Daoy (cell line): ENCODE measurements at places on chromosomes 12 and 14. TPM values are rescaled to one million over a fixed set of nuclear protein-coding genes. Genes with fewer than 3 reads are reported as not detected.

DNA sequence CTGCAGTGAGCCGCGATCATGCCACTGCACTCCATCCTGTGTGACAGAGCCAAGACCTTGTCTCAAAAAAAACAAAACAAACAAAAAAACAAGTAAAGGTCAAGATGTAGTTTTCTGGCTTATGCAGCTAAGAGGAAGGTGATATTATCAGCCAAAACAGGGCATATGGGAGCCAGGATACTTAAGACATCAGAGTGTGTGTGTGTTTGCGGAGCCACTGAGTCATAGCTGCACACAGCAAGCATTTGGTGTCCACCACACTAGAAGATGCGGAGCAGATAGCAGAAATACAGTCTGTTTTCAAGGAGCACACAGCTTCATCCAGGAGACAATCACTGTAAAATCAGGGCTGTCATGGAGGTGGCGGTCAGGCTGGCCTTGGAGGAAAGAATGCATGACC, 72.6 kb upstream of the REP15 start:
- peak; percentile 45 for DNase-seq

GRCh38 chr12:30794591-30795409, 40.0 kb upstream of the CAPRIN2 start:
- peak; percentile 98 for DNase-seq

DNA sequence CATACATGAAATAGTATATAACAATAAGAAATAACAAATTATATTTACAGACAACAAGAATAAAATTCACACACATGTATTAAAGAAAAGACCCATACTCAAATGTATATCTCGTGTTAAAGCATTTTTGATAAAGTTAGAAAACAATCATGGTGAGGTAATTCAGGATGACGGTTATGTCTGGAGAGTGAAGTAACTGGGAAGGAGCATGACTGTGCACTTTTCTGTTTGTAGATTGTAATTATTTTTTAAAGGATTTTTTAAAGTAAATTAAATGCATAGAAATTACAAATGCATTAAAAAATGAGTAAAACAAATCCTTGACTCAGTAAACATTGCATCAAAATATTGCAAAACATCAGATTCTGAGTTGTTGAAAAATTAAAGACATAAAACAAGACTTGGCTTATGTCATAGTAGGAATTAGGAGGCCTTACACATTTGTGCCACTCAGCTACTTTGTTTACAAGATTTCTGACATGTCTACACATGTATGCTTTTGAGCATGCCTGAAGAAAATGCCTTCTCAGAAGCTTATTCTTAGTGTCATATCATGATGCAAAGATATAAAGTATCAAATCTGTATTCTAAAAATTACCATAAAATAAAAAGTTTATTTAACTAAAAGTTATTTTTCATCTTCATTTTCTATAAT, 1325.1 kb downstream of the SLC16A7 start:
- DNase-seq, result no peak

DNA sequence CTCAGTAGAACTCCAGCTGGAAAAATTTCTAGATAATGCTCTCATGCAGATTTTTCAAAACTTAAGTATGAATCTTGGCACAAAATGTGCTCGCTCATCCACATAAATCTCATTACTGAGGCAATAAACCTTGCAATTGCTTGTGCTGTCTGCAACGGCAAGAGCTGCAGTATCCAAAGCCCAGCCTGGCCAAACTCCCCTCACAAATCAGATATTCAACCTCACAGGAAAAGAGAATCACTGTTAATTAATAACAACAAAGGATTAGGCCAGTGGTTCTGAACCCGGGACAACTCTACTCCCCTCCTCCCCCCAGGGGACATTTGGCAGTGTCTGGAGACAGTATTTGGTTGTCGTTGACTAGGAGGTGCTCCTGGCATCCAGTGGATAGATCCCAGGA, 19.2 kb upstream of the CORO1C start:
- no peak for DNase-seq

- DNase-seq, result no peak
These were observed 852 bp downstream of the COX16 start for GRCh38 chr14:70358631-70359030.

DNA sequence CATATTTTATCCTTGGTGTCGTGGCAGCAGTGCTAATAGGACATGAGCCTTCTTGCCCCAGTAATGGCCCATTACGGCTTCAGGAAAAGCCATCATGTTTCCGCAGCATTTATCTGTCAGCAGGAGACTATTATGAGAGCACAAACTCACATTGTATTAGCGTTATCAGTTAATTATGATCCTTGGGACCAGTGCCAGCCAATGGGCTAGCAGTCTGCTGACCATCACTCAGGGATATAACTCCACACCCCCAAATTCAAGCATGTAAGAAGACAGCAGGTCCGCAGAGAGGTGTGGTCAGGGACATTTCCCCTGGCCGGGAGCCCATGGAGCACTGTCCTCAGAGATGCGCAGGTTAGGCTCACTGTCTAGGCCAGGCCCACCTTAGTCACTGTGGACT, 4.9 kb upstream of the ESRRB start:
- DNase-seq, result no peak

- no peak for DNase-seq
These were observed 73.9 kb upstream of the WSCD2 start for GRCh38 chr12:108055141-108055540.

DNA sequence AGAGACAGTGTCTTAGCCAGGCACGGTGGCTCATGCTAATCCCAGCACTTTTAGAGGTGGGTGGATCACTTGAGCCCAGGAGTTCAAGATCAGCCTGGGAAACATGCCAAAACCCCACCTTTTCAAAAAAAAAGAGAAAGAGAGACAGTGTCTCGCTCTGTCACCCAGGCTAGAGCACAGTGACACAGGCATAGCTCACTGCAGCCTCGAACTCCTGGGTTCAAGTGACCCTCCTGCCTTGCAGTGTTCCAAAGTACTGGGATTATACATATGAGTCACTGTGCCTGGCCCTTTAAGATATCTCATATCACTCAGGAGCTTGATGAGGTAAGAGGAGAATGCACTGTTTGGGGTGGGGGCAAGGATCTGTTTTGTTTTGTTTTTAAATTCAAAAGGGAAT, 48.1 kb upstream of the LTBP2 start:
- DNase-seq, result no peak

DNA sequence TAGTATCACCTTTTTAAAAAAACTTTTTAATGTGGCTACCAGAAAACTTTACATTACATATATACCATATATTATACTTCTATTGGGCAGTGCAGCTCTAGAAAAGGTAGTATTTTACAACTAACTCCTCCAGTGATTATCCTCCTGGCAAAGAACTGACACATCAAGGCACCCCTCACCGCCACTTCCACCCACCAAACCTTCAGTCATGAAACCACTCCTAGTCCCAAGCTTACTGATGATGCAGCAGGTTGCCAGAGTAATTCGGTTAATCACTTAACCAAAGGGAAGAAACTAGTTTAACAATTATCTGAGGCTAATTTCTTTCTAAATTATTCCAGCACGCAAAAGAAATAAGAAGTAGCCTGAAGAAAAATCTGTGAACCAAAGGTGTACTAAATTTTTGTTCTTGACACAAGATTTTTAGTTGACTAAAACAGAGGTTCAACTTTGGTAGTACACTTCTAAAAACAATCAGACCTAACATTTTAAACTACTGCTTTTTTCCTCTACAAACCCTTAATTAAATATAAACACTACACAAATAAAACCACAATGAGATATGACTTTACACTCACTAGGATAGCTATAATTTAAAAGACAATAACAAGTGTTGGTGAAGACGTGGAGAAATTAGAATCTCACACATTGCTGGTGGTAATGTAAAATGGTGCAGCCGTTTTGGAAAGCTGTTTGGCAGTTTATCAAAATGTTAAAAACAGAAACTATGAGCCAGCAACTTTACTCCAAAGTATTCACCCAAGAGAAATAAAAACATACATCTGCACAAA, 16.7 kb downstream of the SPPL3 start:
- DNase-seq, result no peak

- DNase-seq, result no peak
These were observed 57.1 kb downstream of the NUAK1 start for GRCh38 chr12:106081606-106082005.

GRCh38 chr14:22689199-22689598, 45.0 kb upstream of the OR6J1 start:
- peak; percentile 93 for DNase-seq

DNA sequence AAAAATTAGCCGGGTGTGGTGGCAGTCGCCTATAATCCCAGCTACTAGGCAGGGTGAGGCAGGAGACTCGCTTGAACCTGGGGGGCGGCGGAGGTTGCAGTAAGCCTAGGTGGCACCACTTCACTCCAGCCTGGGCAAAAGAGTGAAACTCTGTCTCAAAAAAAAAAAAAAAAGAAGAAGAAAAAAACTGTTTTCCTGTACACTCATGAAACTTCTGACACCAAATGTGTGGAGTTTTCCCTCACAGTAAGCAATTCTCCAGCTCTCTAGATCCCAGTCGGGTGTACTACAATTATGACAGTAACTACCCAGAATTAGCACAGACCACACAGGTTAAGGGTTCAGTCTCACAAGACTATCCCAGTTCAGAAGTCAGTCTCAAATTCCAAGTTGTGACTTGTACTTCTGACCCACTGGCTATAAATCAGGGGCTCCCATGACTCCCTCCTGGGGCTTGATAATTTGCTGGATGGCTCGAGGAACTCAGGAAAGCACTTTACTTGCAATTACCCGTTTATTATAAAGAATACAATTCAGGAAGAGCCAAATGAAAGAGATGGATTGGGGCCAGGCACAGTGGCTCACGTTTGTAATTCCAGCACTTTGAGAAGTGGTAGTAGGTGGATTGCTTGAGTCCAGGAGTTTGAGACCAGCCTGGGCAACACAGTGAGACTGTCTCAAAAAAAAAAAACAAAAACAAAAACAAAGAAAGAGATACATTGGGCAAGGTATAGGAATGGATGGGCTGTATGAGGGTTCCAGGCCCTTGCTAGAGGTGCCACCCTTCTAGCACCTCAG, 12.4 kb upstream of the ARF6 start:
- peak; percentile 41 for DNase-seq

DNA sequence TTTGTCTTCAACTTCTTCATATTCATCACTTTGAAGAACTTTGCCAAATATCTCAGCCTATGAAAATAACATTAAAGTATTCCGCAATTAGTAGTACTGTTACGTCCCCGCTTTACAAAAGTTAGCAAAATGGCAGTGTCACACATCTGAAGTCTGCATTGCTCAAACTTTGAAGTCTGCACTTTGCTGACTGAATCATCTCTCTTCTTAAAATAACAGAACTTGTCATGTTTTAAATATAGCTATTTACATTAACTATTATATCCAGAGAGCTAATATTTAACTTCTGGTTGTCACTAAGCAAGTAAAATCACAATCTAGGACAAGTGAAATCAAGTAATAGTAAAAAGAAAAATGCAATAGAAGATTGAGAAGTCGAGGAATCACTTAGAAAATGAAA, 34.5 kb downstream of the IPO8 start:
- DNase-seq, result no peak

- no peak for DNase-seq
These were observed 87.0 kb downstream of the DNAI7 start for GRCh38 chr12:25107920-25108319.

- peak; percentile 84 for DNase-seq
These were observed 57.0 kb downstream of the PLEKHG7 start for GRCh38 chr12:92759634-92760268.

DNA sequence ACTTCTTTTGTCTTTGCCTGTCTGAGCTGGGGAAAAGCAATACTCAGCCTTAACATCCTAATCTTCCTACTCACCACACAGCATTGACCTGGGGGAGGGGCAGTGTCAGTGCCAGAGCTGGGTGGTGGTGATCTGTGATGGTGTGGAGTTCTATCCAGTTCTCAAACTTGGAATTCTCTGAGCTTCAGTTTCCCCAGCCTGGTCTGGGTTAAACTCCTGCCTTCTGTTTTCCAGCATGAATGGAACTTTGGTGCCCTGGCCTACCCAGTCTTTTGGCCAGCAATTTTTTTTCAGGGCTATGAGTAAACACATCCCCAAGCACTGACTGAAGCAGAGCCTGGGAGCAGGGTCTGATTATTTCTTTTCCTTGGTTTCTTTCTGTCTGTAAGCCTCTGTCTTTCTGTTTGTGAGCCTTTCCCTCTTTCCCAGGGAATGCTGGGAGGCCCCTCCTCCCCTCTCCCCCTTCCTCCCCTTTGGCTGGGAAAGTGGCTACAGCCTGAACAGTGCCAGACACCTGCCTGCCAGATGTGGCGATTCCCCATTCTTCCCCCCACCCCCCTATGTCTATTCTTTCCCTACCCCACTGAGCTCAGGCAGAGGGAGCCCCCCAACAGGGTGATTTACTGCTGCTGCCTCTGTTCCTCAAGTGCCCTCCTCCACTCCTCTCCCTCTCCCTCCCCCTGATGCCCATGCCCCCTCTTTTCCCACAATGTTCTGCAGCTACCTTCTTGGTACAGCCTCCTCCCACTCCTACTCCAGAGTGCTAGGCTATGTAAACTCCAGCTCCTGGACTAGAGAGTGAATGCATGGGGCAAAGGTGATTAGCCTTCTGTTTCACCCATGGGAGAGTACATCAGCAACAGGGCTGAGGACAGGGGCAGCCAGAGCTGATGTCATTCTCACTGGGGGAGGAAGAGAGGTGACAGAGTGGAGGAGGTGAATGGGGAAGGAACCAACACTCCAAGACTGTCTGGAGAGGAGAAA, 11.1 kb downstream of the GPR84 start:
- DNase-seq, result peak; percentile 45

- peak; percentile 82 for DNase-seq
These were observed 18.8 kb upstream of the GAS2L3 start for GRCh38 chr12:100554608-100555077.

- no peak for DNase-seq
These were observed 446.0 kb downstream of the AEBP2 start for GRCh38 chr12:19885093-19885812.

The CBLN3 gene
- total RNA-seq, result not detected in 2 replicates

The LPAR5 gene
- total RNA-seq, result 0.86 TPM in 1 of 2 replicates, not detected in the other

The CDCA3 gene
- 107 TPM in 2 replicates for total RNA-seq

The SH2B3 gene
- total RNA-seq, result 28.7 and 41.9 TPM in 2 replicates

The TAS2R13 gene
- 0.29 TPM in 1 of 2 replicates, not detected in the other for total RNA-seq

The KRT82 gene
- total RNA-seq, result not detected in 2 replicates

The HOXC12 gene
- 4.3 and 6.0 TPM in 2 replicates for total RNA-seq

The BDKRB1 gene
- 0.97 and 1.5 TPM in 2 replicates for total RNA-seq

The MYO1H gene
- not detected in 2 replicates for total RNA-seq

The PCNX4 gene
- 113 and 141 TPM in 2 replicates for total RNA-seq

The MYF5 gene
- not detected in 2 replicates for total RNA-seq

The ATF1 gene
- total RNA-seq, result 21.8 and 37.5 TPM in 2 replicates

The CLECL1 gene
- total RNA-seq, result not detected in 2 replicates

The SERPINA12 gene
- not detected in 2 replicates for total RNA-seq
